Frontal cortex (tissue), 4 donors: ENCODE measurements at places on chromosomes 16 and 17. TPM values are rescaled to one million over a fixed set of nuclear protein-coding genes. Genes with fewer than 3 reads are reported as not detected.

GRCh38 chr17:73096866-73097265 lies 4.4 kb upstream of the SLC39A11 start:
- DNase-seq, result no peak

- no peak for DNase-seq
Observed at GRCh38 chr17:62098623-62099231, 33.6 kb upstream of the MED13 start.

- no peak for DNase-seq
Observed at GRCh38 chr16:9840761-9841665, 341.2 kb downstream of the GRIN2A start.

GRCh38 chr17:48295362-48296288 lies 134.4 kb downstream of the SKAP1 start:
- no peak for DNase-seq

- no peak for DNase-seq
Observed at GRCh38 chr16:69499541-69500230, 66.1 kb upstream of the NFAT5 start.

DNA sequence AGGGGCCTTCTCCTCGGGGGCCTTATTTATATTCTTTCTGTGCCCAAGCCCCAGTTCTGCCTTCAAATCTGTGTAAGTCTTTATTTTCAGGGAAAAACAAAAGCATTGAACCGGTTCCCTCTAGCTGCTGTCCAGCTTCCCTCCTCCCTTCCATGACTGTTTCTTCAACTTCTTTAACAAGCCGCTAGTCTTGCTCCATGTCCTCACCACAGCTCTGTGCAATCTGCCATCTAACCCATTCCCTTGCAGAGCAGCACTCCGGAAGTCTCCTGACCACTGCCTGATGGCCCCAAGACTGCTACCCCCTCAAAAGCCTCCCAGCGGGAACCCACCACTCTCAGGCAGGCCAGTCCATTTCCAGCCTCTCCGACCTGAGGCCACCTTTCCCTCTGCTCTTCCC lies 16.9 kb downstream of the EMC8 start:
- DNase-seq, result peak; percentile 33

GRCh38 chr17:73901661-73902415 lies 257.6 kb upstream of the SDK2 start:
- peak; percentile 36 for DNase-seq

GRCh38 chr16:2464333-2464732 lies 4.4 kb downstream of the TEDC2 start:
- DNase-seq, result no peak

- no peak for DNase-seq
Observed at GRCh38 chr17:77741109-77741508, 217.4 kb upstream of the TNRC6C start.

GRCh38 chr16:77511053-77511452 lies 76.2 kb upstream of the ADAMTS18 start:
- no peak for DNase-seq

DNA sequence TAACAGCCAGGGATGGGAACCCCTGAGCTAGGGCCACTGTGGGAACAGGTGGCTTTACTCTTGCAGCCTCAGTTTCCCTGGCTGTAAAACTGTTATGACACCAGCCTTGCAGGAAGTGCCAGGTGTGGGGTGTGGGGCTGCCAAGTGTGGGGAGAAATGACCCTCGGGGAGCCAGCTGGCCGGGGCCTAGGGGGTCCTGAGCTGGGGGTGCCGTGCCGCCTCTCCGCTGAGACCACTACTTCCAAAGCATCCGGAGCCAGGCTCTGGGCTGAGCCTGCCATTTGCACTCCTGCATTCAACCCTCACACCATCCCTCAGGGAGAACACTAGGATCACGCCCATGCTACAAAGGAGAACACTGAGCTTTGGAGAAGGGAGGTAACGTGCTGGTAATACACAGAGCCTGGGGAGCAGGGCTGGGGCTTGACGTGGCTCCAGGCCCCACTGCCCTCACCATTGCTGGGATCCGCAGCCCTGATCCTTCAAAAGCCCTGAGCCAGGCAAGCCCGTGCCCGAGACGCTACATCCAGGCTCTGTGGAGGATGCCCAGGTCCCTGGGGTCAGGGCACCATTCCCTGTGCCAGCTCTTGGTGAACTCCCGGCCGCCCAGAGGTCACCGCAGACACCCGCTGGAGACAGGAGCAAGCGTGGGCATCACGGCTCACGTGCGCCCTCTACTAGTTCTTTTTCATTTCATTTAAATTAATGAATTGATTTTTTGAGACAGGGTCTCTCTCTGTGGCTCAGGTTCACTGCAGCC lies 28.8 kb upstream of the GINS2 start:
- DNase-seq, result peak; percentile 83

DNA sequence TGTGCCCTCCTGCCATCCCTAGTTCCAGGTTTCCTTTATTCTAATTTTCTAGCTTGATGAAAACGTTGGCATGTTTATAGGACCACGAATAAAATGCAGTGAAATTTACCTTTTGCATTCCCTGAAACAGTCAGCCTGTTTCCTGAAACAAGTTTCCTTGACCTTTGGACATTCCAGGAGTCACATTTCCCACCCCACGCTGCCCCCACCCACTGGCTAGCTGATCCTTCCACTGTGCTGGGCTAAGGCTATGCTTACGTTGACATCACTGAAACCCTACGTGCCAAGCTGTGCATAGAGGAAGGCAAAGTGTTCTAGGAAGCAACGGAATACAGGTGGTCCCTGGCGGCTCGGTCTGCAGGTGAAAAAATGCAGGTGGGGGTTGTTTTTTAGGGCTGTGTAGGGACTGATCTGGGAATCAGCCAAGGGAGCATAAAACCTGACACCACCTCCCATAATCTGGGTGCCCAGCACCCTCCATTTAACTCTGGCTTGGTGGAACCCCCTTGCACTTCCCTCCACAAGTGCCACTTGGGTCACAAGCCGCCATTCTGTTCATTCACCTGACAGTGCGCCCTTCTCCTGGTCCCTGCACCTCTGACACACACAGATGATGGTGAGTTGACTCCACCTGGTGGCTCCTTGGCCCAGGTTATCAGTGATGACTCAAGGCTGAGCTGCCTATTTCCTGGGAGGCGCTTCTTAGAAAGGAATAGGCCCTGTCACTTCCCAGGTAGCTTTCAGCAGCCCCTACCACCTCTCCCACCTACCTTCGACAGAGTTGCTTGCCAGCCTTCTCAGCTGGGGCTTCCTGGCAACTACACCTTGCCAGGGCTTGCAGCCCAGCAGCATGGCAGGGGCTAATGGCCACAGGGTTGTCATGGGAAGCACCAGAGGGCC lies 83.7 kb downstream of the N4BP1 start:
- DNase-seq, result no peak

DNA sequence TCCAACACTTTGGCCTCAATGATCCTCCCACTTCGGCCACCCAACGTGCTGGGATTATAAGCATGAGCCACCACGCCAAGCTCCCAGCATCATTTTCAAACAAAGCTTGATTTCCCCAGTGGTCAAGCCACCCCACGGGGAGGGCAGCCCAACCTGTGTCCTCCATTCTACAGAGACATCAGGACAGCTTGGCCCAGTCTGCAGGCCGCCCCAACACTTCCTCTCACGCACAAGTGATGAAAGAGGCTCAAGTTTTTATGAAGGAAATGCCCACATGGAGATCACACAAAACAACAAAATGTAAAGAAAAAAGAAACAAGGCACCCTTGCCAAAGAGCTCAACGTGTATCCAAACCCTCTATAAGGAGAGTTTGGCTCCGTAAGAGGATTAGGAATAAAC lies 112.4 kb downstream of the XYLT1 start:
- no peak for DNase-seq

GRCh38 chr16:7209598-7209997 lies 123.0 kb upstream of the RBFOX1 start:
- DNase-seq, result no peak

- DNase-seq, result peak; percentile 68
Observed at GRCh38 chr16:4693956-4694641, 737 bp downstream of the NUDT16L1 start.

- DNase-seq, result no peak
Observed at GRCh38 chr16:88014252-88014781, 63.1 kb downstream of the BANP start.

Gene MEFV
- under 0.01 TPM for total RNA-seq

Gene PLXDC1
- total RNA-seq, result 9.8 TPM

Gene EVPL
- not detected for total RNA-seq

Gene SLC12A3
- not detected for total RNA-seq

Gene CBX2
- 6.1 TPM for total RNA-seq

Gene HOXB3
- total RNA-seq, result not detected

Gene CDRT15L2
- total RNA-seq, result not detected

Gene METTL2A
- total RNA-seq, result 44.8 TPM
